ENCODE measurements at places on chromosomes 12 and 14.

DNA sequence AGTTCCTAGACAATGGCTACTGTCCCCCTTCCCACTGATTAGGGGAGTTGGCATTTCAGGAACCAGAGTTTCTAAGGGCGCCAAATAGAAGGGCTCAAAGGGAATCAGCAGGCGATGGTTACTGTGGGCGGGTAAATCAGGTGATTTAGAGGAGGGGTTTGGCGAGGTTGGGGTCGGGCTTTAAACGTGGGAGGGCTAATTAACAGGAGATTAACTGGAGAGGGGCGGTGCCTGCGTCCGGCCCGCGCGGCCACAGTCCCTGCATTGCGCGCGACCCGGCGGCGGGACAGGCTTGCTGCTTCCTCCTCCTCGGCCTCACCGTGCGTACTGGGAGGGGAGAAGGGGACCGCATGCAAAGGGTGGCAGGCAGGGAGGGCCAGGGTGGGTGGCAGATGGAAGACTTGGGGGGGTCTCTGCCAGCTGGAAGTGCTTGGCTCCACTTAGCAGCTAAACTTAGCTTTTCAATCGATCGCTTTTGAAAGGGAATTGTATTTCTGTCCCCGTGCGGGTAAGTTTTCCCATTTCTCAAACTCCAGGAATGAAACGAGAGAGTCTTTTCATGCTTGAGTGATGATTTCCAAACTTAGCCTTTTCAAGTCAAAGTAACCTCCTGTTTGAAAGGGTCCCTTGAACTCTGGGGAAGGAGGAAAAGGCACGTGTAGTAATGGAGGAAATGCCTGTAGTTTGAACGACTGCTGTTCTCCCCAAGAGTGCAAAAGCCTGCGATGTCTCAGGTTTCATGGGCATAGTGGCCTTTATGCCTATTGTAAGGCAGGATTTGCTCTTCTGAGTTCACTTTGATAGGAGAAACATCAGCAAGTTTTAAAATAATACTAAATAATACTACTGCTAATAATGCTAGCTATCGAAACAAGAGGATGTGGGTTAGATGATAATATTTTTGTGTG is at the start of gene MGST1:
Gene MGST1, plus strand, starts transcription at position 255 of the 908 bp plus-strand sequence. CDS start 6,608 bp downstream, outside the sequence.
- no peak for DNase-seq

- no peak for DNase-seq
Measured at GRCh38 chr14:53619691-53620231, 336.9 kb downstream of the BMP4 start.

GRCh38 chr14:83478741-83479140 is 1945.1 kb upstream of the SEL1L start:
- no peak for DNase-seq

- DNase-seq, result no peak
Measured at GRCh38 chr14:104970231-104971068, 7.7 kb downstream of the AHNAK2 start.

- no peak for DNase-seq
Measured at GRCh38 chr12:12072064-12072760, 1.5 kb downstream of the BCL2L14 start.

DNA sequence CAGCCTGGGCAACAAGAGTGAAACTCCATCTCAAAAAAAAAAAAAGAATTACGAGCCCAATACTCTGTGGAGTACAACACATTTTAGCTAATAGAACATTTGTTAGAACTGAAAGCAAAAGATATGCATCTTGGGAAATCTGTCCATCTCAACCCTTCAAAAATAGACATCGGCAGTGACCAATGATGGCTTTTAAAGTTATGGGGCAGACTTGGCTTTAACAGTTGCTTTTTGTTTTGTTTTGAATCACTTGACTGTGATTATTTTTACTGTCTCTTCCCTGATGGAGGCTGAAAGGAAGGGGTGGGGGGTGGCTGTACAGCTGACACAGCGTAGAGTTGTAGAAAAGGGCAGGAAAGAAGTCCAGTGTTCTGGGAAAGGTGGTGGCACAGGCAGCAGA is 2.2 kb downstream of the FKBP11 start:
- no peak for DNase-seq

- DNase-seq, result no peak
Measured at GRCh38 chr14:61475316-61475715, 153.9 kb downstream of the PRKCH start.

DNA sequence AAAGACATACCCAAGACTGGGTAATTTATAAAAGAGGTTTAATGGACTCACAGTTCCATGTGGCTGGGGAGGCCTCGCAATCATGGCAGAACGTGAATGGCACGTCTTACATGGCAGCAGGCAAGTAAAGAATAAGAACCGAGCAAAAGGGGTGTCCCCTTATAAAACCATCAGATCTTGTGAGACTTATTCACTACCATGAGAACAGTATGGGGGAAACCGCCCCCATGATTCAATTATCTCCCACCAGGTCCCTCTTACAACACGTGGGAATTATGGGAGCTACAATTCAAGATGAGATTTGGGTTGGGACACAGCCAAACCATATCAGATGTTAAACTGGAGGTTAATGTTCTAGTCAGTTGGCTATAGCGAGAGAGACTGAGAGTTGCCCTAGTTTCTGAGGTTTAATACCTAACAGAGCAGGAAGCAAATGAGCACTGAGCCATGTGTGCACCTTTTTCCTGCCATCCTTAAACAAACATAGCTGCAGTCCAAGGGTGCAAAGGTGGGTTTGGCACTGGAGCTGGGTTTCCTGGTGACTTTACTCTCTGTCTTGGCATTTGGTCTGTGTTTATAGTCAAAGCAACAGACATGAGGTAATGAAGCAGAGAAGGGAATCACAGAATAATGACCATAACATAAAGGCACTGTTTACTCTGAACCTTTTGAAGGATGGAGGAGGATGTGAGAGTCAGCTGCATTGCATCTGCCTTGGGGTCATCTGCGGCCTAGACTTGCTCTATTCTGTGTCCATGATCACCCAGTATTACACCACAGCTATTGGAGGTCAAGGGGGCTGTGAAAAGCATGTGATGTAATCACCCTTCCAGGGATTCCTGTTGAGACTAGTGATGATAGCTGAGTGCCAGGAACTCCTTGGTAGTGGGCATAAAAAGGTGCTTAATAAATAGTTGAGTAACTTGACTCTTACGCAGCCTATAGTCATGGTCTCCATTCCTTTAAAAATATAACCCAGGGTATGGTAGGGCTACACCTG is 83.6 kb upstream of the USP44 start:
- no peak for DNase-seq

DNA sequence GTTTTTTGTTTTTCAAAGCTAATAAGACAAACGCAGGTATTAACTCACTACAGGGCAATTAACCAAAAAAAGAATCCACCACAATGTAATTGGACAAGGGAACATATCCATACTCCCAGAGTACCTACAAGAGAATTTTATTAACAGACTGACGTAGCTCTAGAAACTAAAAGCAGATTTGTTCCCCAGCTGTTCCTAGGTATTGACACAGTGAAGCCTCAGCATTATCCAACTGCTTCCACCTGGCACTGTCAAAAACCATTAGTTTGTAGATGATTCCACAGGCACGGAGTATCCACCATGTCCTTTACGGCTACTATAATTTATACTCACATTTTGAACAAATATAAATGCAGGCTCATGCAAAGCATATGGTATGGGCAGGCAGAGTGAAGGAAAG is 22.3 kb downstream of the PPM1H start:
- no peak for DNase-seq

DNA sequence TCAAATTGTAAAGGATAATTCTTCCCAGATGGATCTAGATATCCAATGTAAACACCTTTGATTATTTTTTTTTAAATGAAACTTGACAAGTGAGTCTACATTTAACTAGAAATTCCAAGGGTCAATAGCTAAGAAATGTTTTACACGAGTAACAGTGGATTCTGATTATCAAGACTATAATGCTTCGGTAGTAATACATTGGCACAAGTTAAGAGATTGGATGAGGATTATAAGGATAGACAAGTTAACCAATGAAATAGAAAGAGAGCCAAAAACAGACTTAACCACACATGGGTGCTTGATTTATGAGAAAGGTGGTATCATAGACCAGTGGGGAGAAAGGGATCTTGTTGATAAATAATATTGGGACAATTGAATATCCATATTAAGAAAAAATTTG is 40.3 kb upstream of the PCED1B start:
- no peak for DNase-seq

DNA sequence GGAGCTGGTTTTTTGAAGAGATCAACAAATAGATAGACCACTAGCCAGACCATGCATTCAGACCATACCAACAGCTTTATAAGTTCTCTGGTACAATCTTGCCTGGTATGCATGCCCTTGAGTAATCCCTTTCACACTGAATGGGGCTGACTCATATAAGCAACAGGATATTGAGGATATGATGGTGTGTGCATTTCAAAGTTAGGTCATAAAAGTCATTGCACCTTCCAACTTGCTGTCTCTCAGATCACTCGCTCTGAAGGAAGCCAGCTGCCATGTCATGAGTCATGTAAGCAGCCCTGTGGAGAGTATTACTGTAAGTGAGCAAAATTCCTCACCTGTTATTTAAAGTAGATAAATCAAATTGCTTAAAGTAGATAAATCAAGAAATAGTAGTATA is 45.0 kb upstream of the OR6J1 start:
- no peak for DNase-seq

- DNase-seq, result no peak
Measured at GRCh38 chr12:20099395-20100183, 268.7 kb upstream of the PDE3A start.

DNA sequence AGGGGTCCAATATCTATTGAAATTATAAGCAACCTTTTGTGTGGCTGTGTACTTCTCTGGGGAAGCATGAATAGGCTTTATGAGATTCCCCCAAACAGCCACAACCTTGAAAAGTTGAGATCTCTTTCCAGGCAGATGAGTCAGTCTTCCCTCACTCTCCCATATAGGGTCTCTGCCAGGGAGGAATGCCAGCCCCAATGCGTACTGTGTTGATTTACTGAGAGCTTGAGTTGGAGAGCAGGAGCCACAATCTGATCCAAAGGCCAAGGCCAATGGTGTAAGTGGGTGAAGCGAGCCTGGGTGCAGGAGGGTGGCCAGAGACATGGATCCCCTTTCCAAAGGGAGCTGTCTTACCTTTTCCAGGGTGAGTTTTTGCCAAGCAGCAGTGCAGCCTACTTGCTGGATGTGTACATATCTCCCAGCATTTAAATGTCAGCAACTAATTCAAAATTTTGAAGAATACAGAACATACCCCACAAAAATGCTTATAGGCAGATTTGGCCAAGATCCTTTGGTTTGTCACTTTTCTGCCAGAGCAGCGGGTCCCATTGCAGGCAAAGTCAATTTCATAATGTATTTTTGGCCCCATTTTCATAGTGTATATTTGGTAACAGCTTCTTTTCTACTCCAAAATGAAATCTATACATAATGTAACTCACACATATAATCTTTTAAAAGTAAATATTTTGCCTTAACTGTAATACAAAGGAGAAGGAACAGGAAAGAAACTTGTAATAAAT is 88.2 kb downstream of the TBC1D30 start:
- DNase-seq, result no peak

DNA sequence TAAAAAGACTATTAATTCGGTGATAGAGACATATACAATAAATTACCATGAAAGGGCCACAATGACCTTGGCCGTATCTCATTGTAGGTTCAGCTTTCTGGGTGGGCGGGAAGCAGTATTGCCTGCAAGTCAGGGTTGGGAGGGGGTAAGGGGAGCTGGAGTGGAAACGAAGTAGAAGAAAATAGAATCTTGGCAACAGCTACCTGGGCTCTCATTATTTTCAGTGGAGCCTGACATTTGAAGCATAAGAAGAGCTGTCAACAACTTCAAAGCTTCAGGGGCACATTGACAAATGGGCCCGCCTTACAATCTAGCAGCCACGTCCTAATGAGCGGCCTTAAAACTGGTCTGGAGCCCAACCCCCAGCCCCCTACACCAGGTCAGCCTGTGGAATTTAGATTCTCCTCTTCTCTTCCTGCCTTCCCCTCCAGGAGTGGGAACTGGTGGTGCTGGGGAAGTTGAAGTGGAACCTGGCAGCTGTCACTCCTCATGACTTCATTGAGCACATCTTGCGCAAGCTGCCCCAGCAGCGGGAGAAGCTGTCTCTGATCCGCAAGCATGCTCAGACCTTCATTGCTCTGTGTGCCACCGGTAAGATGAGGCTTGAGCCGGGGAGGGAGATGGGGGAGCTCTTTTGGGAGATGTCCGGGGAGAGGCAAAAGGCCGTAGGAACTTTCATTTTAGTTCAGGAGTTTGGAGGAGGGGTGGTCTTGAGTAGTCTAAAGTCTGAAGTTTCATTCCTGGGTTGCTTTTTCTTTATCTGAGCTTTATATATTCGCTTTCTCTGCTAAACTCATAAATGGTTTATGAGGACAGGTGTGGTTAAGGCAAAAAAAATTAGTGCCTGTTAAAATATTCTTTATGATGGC is 5.0 kb downstream of the CCND2 start:
- DNase-seq, result no peak

DNA sequence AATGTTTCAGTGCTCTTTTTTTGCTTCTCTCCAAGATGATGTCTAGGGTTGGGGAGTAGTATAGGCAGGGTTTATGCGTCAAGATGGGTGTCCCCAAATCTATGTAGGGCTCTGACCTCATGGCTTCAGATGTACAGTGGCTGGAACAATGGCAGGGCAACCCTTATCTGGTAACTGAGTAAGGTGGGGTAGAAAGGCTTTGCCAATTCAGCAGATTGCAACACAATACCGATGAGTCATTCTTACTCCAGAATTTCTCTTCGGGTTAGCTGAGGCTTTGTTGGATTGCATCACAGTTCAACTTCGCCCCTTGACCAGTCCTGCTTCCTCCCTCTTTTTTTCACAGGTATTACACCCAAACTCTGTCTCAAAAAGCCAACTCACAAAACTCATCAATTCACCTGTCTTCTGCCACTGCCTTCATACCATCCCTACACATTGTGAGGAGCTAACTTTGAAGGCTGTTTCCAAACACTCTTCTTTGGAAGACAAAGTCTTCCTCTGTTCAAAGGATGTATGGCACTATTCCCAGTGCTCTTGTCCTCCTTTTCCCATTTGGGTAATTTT is 190.2 kb upstream of the CNOT2 start:
- no peak for DNase-seq

DNA sequence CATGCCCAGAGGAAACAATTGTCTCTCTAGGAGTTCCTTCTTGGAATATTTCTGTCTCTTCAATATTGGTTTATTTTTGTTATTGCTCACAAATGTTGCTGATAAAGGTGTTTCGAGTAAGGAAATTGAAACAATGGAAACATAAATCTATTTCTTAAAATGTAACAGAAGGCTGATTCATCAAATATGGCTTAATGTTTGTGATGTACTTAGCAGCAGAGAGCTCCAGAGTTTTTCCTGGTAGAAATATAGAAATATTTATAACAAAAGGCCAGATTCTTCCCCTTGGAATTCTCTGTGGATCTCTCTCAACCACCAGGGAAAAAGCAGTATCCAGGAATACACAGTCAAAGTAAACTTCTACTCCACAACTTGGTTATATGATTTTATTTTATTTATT is 149.2 kb upstream of the LRIG3 start:
- DNase-seq, result no peak
